ENCODE measurements at places on chromosomes 1 and 21. TPM values are rescaled to one million over a fixed set of nuclear protein-coding genes. Genes with fewer than 3 reads are reported as not detected.

DNA sequence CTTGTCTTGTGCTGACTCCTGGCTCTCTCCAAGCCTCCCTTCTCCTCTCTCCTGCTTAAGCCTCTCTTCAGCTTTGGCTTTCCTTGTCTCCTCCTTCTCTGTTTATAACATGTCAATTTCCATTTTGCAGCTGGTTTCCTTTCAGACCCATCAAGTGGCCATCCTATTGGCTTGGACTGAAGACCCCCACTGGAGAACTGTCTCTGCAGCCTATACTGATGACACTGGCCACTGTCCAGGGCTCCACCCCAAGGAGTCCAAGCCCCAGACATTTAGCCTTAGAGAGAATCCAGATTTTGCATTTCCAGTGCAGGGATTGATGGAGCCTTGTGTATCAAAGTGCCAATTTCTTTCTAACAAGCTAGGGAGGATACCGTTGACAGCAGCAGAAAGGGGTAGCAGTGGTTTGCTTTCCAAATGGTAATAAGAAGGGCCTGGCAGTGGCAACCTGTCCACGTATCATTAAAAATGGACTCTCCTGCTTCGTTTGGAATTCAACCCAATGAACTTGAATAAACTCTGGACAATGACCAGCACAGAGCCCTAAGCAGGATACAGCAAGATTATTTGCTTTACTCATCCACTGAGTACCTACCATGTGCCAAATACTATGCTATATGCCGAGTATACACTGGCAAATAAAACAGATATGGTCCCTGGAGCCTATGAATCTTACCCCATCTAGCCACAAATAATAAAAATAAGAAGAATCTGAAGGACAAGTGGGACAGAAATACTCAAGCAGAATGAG, 6.5 kb downstream of the OVAAL start:
- DNase-seq = no peak

The USP21 gene
- polyA plus RNA-seq = 24.5 TPM

GRCh38 chr21:28805885-28806284, 186.8 kb downstream of the LTN1 start:
- no peak for DNase-seq

DNA sequence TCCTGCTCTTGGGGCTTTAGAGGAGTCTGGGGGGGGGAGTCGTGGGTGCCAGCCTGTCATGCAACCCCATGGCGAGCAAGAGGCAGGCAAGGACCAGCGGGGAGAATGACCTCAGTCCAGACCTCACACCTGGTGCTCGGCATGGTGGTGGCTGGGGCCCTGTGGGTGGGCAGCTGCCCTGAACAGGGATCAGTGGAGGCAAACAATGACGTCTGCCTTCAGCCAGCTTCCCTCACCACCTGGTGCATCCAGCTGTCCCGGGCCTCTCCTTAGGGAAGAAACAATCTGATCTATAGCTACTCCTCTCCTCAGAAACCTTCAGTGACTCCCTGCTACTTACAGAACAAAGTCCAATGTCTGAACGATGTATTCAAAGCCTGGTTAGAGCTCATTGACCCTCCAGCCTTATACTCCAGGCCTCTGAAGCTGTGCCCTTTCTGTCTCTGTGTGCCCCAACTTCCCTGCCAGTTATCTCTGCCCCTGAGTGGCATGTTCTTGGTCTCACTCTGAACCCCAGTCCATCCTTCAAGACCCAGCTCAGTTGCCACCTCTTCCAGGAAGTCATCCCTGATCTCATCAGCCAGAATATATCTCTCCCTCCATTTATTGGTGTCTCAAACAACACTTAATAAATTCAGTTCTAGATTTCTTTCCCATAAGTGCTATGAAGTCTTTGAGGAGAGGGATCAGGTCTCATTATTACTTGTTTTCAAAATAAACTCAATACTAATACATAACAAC, 6.6 kb downstream of the PADI2 start:
- no peak for DNase-seq

DNA sequence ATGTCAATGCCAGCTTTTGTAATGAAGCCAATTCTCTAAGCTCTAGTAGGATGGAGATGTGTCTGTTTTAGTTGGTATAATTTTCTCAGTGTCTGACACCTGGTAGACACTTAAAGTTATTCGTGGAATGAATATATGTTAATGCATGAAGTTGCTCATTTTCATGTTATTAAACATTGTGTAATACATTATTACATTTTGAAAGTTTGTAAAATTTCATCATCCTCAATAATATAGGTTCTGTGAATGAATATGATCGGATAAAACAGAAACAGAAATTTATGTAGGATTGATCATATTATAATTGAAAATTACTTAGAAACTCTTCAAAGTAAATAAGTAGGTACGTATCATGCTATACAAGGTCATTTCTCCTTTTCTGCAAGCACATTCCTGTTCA, 625.3 kb downstream of the PLA2G4A start:
- DNase-seq = no peak

DNA sequence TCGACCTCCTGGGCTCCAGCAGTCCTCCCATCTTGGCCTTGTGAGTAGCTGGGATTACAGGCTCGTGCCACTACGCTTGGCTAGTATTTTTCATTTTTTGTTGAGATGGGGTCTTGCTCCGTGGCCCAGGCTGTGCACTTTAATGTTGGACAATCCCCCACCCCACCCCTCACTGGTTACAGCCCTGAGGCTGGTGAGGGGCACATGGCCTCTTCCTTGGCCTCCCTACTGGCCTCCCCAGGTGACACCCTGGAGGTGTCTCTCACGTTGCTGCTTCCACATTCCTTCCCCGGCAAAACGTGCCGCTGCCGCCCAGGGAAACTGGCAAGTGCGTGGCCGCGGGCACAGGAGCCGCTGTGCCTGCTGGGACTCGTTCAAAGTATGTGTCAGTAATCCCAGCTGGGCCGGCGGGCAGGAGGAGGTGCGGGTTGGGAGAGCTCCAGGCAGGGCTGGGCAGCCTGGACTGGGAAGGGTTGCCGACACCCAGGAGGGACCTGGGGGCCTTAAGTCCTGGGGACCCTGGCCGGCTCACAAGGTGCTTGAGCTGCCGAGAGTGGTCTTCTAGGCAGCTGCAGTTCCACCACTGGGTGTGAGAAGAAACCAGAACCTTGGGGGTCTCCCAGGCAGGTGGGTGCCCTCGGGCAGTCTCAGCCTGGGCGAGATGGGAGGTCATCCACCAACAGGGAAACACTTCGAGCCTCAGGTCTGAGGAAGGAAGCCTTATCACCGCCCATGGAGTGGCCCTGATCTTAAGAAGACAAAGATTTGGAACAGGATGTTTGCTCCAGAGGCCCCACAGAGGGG, 6.5 kb downstream of the WNT3A start:
- DNase-seq = no peak

DNA sequence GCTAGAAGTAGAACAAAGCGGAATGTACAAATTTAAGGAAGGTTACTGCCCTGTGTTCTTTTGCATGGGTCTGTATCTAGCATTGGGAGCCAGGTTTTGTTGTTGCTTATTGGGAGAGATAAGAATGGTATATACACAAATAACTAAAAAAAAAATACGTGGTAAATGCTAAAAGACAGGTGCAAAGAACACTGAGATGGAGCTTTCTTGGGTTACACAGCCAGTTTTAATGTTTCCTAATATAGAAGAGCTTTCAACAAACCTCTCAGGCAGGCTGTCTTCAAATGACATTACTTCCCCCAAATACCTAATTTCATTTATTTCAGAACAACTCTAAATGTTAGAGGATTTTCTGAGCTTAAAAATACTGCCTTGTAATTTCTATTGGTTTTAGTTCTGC, 1.4 kb upstream of the MDM4 start:
- DNase-seq = no peak

DNA sequence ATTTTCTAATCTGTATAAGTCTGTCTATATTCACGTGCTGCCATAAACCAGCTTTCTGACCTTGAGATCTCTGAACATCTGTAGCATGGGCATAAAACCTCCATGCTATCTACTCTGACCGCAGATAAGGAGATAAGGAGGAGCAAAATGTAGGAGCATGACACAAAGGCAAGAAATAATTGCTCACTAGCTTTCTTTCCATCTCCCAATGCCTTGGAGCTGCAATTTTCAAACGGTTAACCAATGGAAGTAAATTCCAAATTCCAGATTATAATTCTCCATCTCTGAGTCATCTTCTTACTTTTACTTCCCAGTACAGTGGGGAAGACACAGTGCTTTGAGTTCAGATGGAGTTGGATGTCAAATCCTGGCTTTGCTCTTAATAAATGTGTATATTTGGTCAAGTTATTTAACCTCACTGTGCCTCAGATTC, 41.6 kb downstream of the CD58 start:
- DNase-seq = no peak

The GCSAML gene
- not detected for polyA plus RNA-seq

GRCh38 chr1:163265547-163265946, 56.2 kb upstream of the NUF2 start:
- no peak for DNase-seq

- DNase-seq = no peak
These were observed 307.3 kb upstream of the USP24 start for GRCh38 chr1:55522353-55522903.

GRCh38 chr1:59066236-59066635, 230.7 kb upstream of the FGGY start:
- no peak for DNase-seq

DNA sequence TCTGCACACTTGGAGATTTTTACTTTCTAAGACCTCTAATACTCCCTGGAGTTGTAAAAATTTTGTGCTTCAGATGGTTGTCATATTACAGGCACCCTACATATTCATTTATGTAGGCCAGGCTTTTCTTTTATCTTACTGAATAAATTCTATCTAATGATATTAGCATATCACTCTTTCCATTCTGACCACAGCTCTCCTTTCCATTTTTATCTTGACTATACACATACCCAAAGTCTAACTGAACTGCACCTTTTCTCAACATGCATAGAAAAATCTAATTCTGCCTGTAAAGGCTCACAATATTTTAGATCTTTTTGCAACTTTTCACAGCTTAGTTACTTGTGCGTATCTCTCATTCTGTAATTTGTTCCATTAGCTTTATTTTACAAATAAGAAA, 52.7 kb upstream of the TSHB start:
- DNase-seq = no peak

DNA sequence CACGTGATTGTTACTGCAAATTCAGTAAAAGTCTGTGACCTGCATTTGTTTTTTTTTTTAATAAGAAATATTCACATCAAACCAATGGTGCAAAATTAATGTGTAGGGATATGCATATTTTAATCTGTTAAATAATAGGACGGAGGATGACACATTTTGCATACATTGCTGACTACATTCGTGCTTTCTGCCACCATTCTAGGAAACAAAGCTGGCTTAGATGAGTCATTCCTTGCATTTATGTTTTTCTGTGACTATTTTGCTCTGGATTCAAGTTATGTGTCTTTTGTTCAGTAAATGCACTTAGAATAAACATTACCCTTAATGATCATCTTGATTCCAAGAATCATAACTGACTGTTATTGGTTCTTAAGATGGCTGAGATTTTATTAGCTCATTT, 23.9 kb upstream of the CYYR1 start:
- no peak for DNase-seq

DNA sequence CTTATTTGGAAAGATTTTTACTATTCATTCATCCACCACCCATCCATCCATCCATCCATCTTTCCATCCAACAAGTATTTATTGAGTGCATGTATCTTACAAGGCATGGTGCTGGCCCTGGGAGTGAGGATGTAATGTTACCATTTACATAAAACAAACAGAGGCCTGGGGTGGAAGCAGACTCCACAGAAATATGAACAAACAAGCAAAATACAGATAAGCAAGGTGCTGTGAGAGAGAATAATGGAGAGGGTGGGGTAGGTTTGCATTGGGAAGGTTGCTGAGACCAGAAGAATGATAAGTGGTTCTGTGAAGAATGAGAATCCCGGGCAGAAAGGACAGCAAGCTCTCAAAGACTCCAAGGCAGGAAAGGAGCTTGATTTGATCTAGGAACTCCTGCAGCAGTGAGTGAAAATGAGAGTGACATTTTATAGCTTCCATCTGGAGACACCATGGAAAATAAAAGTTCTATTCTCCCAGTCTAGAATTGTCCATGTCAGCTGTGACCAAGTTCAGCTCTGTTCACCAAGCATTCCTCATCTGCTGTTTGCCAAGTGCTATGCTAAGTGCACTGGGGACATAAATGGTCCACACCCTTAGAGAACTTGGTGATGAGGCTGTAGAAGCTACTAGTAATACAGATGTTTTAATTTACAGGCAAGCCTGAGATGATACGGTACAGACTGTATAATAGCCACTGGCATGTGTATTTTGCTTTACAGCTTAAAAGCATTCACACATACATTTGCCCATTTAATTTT, 75.3 kb downstream of the PEX14 start:
- no peak for DNase-seq

The ANXA9 gene
- 0.07 TPM for polyA plus RNA-seq

GRCh38 chr1:121525355-121525754, 340.6 kb downstream of the SRGAP2C start:
- DNase-seq = no peak

The GJC2 gene
- 0.92 TPM for polyA plus RNA-seq

The KLHDC7A gene
- not detected for polyA plus RNA-seq

The GPR89B gene
- polyA plus RNA-seq = 6.4 TPM

DNA sequence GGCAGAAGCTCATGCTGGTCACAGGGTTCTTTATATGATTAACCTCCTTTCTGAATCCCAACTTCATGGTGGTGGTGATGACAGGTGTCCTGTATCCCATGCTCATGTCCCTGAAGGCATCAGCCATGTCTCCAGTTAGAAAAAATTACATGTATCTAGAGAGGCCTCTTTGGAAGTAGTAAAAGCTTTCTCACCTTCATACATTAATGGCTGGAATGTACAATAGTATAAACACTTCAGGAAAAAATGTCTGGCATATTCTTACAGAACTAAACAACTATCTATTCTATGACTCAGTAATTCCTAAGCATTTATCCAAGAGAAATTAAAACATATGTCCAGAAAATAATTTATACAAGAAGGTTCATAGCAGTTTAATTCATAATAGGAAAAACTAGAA, 34.0 kb downstream of the ADAM30 start:
- no peak for DNase-seq

The B3GALT2 gene
- 0.37 TPM for polyA plus RNA-seq

DNA sequence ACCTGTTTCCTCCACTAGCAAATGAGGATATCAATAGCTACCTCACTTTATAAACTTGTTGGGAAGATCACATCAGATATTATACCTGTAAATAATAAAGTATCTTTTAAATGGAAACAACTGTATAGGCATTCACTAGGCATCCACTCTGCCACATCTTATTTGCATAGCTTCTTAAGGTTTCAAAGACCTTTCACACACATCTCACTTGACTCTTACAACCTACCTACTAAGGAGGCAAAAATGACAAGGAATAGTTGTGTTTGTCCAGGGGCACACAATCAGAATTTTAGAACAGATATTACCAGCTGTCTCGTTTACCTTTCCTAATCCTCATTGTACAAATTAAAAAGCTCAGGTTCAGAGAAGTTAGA, 51.5 kb downstream of the VANGL2 start:
- no peak for DNase-seq

The SPATA6 gene
- polyA plus RNA-seq = 2.4 TPM

DNA sequence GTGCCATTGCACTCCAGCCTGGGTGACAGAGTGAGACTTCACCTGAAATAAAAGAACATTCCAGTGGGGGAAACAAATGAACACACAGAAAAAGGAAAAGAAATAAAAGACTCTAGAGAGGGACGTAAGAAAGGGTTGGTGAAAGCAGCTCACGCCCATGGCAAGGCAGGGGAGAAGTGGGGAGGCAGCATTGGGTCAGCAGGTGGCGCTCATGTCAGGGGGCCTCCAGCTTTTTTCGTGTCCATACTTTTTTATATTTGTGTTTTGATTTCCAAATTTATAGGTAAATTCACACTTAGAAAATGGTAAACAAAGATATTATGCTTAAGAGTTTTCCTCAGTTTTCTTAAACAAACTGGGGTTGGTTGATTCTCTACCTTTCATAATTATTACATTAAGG, 45.5 kb downstream of the VPS13D start:
- peak; percentile 37 for DNase-seq

GRCh38 chr1:59900640-59901039, 25.9 kb downstream of the CYP2J2 start:
- peak; percentile 7 for DNase-seq
